ENCODE measurements at places on chromosomes 4 and X.

GRCh38 chrX:14899607-14900006 lies 26.4 kb downstream of the MOSPD2 start:
- DNase-seq: peak; percentile 68

- DNase-seq: peak; percentile 67
Observed at GRCh38 chr4:22901631-22902030, 208.9 kb downstream of the GBA3 start.

GRCh38 chr4:87134122-87134521 lies 86.3 kb downstream of the KLHL8 start:
- DNase-seq: no peak

GRCh38 chr4:84977396-84977795 lies 10.9 kb upstream of the WDFY3 start:
- no peak for DNase-seq

DNA sequence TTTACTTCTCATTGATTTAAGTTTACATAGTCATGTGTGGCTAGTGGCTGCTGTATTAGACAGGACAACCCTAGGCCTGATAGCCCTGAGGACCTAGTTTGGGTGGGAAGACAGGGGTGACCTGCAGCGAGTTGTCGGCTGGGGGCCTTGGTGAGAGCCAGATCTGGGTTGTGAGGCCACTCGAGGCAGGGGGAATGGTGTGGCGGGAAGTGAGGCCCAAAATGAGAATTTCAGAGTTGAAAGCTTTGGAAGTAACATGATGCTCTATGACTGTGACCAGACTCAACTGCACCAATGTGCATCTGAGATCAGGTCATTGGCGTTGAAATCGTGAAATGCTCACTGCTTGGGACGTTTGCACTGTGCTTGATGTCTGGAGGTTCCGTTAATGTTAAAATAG lies 72.9 kb downstream of the TBL1X start:
- no peak for DNase-seq

DNA sequence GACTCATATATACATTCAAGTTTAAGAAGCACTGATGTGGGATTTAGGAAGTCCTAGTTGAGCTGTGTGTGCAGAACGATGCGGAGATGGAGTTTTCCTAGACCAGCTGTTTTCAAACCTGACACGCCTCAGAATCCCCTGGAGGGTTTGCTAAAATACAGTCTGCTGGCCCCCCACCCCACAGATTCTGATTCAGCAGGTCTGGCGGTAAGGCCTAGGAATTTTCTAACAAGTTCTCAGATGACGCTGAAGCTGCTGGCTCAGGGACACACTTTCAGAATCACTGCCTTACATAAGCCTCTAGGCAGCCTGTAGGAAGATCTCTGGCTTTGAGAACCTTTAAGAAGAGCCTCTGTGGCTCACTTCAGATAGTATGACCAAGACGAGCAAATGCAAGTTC lies 73.1 kb downstream of the PHEX start:
- DNase-seq: peak; percentile 84

DNA sequence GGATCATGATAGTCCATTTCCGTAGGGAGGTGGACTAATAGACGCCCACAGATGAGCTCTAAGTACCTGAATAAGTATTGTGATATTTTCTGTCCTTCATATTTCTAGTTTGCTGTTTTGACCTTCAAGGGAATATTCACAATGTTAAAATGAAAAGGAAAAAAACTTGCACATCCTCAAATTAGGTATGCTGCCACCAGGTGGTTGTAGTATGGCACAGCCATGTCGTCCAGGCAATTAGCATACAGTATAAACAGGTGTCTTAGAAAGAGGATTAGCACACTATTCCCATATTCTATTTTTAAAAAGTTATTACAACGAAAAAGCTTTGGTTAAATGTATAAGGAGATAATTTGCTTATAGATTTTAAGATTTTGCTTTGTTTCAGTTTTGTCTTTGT lies 802.0 kb downstream of the RPA4 start:
- peak; percentile 6 for DNase-seq

- DNase-seq: no peak
Observed at GRCh38 chr4:102474736-102475504, 26.2 kb upstream of the NFKB1 start.

DNA sequence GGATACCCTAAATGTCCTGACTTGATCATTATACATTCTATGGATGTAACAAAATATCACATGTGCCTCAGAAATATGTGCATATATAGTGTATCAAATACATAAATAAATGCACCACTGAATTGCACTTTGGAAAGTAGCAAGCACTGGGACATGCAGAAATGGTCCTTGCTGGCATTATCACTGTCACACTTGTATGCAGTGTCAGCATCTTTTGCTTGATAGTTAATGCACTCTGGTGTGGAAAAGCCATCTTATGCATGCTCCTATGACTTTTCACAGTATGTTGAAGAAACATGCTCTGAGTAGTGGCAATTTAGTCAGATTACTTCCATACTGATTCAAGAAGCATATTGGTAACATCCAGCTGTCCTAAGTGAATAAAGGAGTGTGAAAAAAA lies 27.5 kb upstream of the REPS2 start:
- DNase-seq: no peak

GRCh38 chr4:10097906-10098779 lies 18.5 kb downstream of the WDR1 start:
- DNase-seq: no peak

DNA sequence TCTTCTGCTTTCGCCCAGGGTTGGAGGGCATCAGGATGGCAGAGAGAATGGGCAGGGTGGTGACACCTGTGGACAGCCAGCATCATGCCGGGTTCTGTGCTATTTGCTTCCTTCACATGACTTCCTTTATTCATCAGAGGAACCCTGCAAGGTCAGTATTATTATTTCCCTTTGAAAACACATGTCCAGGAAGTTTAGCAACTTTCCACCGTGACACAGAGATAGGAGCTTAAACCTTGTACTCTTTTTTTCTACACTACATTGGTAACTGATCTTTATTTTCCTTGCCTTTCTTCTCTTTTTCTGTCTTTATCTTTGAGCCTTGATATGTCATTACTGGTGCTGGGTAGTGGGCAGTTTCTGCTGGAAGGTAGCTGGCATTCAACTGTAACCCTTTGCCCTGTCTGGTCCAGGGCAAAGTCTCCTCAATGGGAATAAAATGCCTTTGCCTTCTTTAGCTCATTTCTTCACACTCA lies 5.0 kb upstream of the MGST2 start:
- DNase-seq: no peak

- no peak for DNase-seq
Observed at GRCh38 chr4:173328236-173328901, 5.8 kb downstream of the HMGB2 start.

- DNase-seq: peak; percentile 21
Observed at GRCh38 chrX:42567268-42567667, 210.7 kb downstream of the PPP1R2C start.

- DNase-seq: no peak
Observed at GRCh38 chrX:100449696-100450608, 39.9 kb upstream of the PCDH19 start.

- DNase-seq: peak; percentile 83
Observed at GRCh38 chr4:47814618-47815295, 23.1 kb downstream of the CORIN start.

DNA sequence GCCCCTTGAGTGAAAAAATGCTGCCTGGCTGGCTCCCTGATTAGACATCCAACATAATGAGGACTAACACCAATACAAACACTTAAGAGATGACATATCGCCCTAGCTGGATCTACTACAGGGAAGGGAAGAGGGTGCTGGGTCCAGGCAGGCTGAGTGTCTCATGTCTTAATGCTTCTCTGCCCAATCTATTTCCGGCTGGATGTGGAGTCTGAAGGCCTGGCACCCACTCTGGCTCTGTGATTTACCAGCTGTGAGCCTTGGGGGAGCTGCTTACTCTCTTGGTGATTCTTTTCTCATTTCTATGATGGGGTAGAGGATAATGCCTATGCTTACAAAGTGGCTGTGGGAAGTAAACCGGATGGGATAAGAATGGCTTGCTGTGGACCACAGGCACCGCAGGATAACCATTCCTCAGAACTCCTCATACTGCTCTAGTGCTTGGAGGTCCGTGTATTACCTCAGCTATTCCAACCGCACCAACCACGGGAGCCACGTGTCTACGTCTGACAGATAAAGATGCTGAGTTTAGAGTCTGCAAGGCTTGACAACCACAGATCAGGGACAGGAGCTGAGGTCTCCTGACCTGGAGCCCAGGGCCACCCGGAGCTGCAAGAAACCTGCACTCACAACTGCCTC lies 161.7 kb downstream of the AFAP1 start:
- DNase-seq: no peak

DNA sequence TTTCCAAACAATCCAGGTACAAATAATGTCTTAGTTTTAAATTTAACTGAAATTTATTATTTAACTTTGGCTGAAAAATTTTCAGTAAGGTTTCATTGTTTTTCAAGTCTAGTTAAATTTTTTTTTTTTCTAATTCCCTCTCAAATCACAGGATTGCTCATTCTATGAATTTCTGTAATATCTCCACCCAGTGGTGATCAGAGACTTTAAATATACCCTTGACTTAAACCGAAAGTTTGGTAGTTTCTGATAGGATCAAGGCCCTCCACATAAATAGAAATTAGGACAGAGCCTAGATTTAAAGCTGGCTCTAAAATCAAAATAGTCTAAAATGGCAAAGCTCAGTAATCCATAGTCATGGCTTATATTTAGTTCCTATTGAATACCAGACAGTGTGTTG lies 175.4 kb downstream of the TBCK start:
- DNase-seq: no peak

GRCh38 chrX:87924619-87925018 lies 407.0 kb downstream of the KLHL4 start:
- no peak for DNase-seq

- DNase-seq: peak; percentile 33
Observed at GRCh38 chr4:57132743-57133137, 22.6 kb upstream of the IGFBP7 start.

GRCh38 chr4:119721878-119722277 lies 93.3 kb upstream of the PDE5A start:
- DNase-seq: no peak

GRCh38 chr4:5865896-5866599 lies 26.8 kb downstream of the CRMP1 start:
- DNase-seq: no peak

DNA sequence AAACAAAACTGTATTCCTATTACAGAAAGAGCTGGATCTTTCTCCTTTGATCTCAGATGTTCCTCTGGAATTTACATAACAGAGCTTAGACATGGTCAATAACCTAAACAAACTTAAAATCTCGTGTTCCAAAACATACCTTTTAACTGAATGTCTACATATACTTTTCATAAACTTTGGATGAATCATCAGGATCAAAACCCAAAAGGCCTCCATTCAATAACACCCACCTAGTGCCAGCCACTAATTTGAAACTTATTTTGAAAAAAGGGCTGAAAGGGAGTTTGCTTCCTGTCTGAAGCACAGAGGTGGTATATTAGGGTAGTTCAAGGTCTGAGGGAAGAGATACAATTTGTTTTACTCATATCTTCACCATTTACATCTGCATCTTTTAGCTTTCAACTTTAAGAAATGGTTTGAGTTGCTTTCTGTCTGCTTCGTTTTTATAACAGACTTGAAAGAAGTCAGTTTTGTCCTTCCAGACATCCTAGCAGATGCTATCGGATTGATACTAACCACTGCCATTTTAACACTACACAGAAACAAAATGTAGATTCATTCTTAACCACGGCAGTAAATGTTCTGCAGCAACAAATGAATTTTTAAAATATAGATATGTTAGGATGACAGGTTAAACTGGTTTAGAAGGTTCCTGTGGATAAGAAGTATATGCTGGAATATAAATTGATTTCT lies 242.8 kb upstream of the DKK2 start:
- DNase-seq: peak; percentile 27

DNA sequence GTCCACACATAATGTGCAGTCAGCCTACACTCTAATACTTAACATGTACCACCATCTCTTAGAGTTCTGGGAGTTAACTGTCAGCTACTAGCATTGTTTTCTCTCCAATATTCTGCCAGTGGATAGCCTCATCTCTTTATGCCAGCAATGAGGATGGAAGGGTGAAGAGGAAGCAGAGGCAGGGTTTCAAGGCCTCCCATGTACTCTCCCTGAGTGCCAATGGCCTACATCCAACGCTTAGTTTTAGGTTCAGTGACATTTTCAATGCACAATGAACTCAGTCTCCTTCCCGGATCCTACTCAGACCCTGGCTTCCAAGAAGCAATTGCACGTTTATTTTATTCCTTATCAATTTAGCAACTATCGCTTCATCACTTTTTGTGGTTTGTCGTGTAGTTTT lies 686.1 kb downstream of the DMD start:
- DNase-seq: no peak

DNA sequence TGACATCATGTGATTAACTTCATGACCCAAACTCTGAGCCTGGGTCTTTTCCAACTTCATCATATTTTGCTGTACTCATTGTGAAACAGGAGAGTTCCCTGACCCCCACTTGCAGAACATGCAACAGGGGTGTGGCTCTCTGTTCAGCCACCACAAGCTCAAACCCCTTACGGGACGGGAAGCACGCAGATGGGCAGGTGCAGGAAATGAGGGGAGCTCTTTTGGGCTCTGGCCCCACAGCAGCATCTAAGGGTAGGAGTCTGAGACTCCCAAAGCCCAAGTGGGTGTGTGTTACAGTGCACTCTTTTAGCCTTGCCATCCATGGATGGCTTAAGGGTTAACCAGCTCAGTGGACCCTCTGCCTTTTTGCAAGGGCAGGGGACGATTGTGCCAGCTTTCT lies 599.5 kb upstream of the SMIM31 start:
- DNase-seq: no peak

DNA sequence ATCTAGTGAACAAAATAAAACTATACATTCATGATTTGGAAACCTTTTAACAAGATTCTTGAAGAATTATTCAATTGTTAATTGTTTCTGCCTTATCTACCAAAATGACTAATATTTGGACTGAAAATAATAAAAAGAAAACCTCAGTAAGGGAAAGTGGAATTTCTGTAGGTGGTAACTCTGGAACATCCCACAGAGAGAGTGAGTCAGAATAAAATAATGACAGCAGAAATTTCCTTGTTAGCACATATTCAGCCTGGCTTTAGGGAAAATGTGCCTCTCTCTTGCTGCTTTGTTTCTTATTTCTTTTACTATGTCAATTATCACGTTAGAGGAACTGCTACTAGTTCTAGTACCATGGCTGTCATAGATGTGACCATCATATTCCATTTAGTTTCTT lies 421.5 kb upstream of the GNPDA2 start:
- DNase-seq: no peak

GRCh38 chr4:177097291-177097690 lies 212.4 kb upstream of the NEIL3 start:
- DNase-seq: no peak

GRCh38 chrX:23578079-23578478 lies 89.2 kb upstream of the PRDX4 start:
- peak; percentile 10 for DNase-seq

DNA sequence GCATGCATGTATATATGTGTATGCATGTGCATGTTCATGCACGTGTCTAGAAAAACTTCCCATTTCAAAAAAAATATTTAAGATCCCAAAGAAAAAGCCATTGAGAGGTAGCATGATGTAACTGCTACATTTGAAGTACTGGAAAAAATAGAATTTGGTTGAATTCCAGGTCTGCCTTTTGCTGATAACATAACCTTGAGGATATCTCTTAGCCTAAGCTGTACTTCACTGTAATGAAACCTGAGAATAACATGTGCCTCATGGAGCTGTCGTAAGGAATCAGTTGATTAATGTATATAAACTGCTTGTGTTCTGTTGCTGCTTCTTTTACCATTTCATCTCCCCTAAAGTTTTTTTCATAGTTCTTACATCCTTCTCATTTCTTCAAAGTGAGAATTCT lies 351.8 kb downstream of the GRIA2 start:
- no peak for DNase-seq
